Calu3 (cell line): ENCODE measurements at places on chromosomes 1 and 21. TPM values are rescaled to one million over a fixed set of nuclear protein-coding genes. Genes with fewer than 3 reads are reported as not detected.

DNA sequence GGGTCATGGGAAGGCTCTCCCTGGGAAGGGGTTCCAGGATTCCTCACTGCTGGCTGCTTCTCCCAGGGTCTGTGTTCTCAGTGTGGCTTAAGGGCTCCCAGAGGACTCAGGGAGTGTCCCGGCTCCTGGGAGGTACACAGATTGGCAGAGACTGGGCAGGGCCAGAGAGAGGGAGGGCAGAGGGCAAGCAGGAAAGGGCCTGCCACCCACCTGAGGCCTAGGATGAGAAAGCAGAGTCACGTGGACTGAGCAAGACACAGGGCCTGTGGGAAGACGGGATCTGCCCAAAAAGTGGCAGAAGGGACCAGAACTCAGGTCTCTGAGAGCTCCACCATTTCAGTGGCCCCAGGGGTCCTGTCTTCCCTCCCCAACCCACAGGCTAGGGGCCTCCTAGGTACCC, 871 bp downstream of the SLFNL1 start:
- no peaks in the 10 kb centered on the region for H3K27me3 ChIP-seq
- no peaks in the 10 kb centered on the region for H3K4me1 ChIP-seq
- H3K36me3 ChIP-seq, result peaks cover 63% of the 10 kb centered on the region
- DNase-seq, result no peak
- H3K27ac ChIP-seq, result no peak overlapping the region
- no peak overlapping the region for H3K4me3 ChIP-seq

DNA sequence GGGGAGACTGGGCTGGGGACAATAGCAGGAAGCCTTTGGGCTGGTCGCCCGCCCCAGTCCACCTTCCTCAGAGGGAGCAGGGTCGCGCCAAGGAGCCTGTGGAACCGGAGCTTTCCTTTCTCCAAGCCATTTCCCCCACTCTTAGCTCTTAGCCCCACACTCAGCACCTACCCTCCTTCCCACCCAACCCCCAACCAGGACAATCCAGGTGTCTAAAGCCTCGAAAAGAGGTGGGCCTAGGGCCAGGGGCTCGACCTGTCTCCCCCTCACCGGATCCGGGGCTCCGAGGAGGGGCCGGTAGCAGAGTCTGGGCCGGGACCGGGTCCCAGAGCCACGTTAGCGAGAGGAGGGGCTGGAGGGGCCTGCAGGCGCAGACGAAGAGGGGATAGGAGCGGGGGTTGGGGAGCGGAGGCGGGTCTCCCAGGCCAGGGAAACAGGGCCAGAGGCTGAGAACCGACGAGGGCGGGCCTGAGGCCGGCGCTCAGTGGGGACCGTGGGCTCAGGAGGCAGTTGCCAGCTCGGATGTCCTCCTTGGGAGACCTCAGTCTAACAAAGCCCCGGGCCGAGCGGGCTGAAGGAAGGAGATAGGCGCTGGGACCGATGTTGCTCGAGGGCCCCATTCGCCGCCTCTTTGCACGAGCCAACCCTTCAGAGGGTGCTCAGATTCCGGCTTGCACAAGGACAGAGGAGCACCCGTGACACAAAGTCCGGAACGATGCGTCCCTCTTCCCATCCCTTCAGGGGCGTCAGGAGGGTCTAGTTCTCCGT, 943 bp downstream of the SEMA6C start:
- no peak for DNase-seq
- peaks cover 25% of the 10 kb centered on the region for H3K27me3 ChIP-seq
- peaks cover 10% of the 10 kb centered on the region for H3K36me3 ChIP-seq
- peak overlapping the region; percentile 77 for H3K4me3 ChIP-seq
- no peak overlapping the region for H3K27ac ChIP-seq

DNA sequence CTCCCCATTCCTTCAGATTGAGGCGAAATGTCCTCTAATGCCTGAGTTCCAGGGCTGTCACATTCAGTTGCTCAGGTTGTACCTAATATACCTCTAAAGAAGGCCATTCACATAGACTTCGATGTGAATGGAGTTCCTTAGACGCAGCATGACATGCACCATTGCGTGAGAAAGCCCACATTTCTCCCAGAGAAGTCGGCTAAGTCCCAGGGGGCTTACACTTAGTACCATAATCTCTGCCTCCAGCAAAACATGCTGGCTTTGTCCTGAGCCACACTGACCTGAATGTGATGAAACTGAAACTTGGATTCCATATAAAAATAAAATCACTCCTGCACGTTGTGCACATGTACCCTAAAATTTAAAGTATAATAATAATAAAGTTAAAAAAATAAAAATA, 23.2 kb upstream of the SLC2A1 start:
- peaks cover 14% of the 10 kb centered on the region for H3K36me3 ChIP-seq
- no peaks in the 10 kb centered on the region for H3K27me3 ChIP-seq
- H3K27ac ChIP-seq, result peak overlapping the region; percentile 79
- H3K4me3 ChIP-seq, result no peak overlapping the region
- no peak for DNase-seq

DNA sequence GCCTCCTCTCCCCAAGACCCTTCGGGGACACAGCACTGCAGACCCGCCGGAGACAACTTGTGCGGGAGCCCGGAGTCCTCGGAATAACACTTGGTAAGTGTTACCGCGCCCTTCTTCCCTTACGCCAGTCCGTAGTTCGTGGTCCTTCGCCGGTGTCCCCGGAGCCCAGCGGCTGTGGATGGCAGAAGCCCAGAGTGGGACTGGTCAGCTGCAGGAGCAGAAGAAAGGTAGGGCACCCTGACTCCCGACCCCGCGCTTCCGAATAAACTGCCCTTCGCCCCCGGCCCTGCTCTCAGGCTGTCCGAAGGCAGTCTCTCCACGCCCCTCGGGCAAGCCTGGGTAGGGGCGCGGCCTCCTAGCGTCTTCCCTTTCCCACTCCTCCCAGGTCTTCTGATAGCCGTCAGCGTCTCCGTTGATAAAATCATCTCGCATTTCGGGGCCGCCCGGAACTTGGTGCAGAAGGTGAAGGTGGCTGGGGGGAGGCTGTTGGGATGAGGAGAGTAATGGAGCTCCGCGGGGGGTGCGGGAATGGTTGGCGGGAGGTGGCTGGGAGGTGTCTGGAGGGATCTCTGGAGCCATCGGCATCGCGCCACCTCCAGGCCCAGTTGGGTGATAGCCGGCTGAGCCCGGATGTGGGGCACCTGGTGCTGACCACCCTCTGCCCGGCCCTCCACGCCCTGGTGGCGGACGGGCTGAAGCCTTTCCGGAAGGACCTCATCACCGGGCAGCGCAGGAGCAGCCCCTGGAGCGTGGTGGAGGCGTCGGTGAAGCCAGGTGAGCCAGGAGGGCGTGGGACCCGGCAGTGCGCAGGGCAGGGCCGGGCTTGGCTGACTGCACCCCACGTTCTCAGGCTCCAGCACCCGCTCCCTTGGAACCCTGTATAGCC, 4.3 kb downstream of the RUSC1 start:
- no peaks in the 10 kb centered on the region for H3K27me3 ChIP-seq
- H3K4me1 ChIP-seq, result peaks cover 33% of the 10 kb centered on the region
- peak overlapping the region; percentile 60 for H3K27ac ChIP-seq
- peak overlapping the region; percentile 90 for H3K4me3 ChIP-seq
- H3K36me3 ChIP-seq, result peaks cover 90% of the 10 kb centered on the region

DNA sequence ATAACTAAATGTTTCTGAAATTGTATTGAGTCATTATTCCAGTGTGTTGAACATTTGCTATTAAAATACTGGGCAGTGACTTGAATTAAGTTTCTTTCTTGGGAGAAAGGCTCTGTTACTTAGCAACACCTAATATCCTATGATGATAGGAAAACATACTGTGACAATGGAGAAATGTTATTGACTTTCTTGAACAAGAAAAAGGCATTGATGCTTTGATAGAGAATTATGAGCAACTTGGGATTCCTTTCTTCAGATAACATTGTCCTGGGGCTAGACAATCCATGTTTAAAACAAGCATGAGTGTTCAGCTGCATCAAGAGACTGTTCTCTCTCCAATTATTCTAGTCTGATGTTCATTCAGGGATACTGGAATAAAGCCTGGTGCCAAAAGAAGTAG, 215.9 kb upstream of the L1TD1 start:
- H3K4me3 ChIP-seq, result no peak overlapping the region
- no peak for DNase-seq
- no peaks in the 10 kb centered on the region for H3K27me3 ChIP-seq
- no peaks in the 10 kb centered on the region for H3K36me3 ChIP-seq

- H3K4me3 ChIP-seq, result no peak overlapping the region
- H3K4me1 ChIP-seq, result no peaks in the 10 kb centered on the region
- H3K27me3 ChIP-seq, result no peaks in the 10 kb centered on the region
These were observed 61.7 kb downstream of the HMGB4 start for GRCh38 chr1:33925586-33925985.

DNA sequence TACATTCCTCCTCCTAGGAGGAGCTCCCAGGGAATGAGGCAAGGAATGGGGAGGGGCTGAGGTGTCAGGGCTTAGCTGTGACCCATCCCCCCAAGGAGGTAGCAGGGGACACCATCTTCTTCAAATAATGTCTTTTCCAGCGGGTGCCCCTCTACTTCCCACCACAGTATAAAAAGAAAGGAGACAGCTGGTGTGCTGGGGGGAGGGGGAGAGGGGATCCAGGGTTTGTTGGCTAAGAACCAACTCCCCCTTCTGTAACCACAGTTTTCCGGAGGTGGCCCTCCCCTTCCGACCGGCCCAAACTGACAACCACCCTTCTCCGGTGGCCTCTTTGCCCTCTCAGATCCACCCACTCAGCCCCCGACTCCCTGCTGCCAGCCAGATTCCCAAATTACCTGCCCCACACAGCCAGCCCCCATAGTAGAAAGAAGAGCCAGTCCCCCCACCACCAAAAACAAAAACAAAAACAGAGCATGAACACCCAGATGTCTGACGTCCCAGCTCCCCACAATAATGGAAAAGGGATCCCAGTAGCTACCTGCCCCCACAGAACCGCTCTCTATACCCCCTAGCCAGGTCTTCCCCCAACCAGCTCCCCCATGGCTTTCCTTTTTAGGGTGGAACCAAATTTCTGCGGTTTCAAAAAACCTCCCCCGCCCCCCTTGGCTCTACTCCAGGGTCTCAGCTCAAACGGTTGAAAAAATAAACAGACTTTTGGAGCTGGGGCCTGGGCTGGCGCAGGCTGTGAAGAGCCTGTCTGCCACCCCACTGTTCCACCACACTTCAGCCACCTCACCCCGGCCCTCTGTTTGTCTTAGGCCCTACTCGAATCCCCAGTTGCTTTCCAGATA, 2.1 kb downstream of the ARHGEF2 start:
- peak overlapping the region; percentile 73 for H3K27ac ChIP-seq
- H3K27me3 ChIP-seq, result no peaks in the 10 kb centered on the region
- H3K36me3 ChIP-seq, result peaks cover 84% of the 10 kb centered on the region
- H3K4me1 ChIP-seq, result peaks cover 78% of the 10 kb centered on the region
- peak; percentile 37 for DNase-seq

DNA sequence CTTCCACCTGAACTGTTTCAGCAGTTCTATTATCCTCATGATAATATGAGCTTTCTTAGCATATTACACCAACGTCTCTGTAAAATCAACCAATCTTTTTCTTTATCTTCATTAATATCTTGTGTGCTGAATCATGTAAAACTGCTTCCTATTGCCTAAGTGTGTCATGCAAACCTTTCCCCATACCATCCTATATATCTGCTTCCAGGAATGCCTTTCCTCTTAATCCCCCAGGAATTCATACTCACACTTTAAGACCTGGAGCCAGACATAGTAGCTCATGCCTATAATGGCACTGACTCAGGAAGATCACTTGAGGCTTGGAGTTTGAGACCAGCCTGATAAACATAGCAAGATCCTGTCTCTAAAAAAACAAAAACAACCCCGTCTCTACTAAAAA, 183.9 kb downstream of the NRIP1 start:
- no peaks in the 10 kb centered on the region for H3K27me3 ChIP-seq
- peak overlapping the region; percentile 93 for H3K27ac ChIP-seq
- H3K4me3 ChIP-seq, result no peak overlapping the region
- no peak for DNase-seq

DNA sequence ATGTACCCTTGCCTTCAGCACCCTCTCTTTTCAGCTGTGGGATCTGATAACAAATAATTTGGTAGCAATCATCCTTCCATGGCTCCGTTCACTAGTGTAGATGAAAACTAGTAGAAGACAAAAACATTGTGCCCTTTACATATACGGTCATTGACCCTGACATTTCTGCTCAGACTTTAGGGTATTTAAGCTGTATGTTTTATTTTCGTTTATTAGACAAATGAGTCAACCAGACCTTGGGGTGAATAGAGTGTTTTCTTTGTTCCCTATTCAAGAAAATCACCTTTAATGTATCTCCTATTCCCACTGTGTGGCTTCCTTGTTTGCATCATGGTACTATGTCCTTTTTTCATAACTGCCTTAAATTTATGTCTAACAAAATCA, 187.3 kb downstream of the VAV3 start:
- no peaks in the 10 kb centered on the region for H3K36me3 ChIP-seq
- no peak overlapping the region for H3K4me3 ChIP-seq
- H3K27ac ChIP-seq, result no peak overlapping the region

DNA sequence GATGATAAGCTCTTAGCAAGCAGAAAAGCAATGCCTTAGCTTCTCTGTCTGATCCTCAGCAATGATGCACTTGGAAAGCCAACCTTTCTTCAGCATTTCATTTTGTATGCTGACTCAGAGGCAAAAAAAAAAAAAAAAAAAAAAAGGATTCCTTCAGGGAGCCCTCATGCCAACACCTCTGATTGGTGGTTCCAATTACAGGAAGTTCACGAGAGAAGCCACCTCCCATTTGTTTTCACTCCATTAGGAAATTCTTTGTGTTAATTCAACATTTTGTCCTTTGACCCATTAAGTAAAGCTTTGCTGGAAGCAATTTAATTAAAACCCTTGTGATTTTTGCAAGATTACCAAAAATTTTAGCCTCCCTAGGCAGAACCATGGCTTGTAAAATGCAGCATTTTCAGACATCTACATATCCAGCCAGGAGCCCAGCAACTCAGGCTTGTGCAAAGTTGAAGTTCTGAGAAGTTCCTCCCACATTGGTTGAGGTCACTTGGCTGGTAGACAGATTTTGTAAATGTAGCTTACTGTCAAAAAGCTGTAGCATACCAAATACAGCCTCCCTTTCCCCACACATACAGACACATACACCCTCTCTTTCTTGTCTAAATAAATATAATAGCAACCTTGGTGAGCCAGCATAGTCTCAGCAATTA, 27.1 kb upstream of the VTCN1 start:
- no peak overlapping the region for H3K27ac ChIP-seq
- peaks cover 2% of the 10 kb centered on the region for H3K36me3 ChIP-seq
- DNase-seq, result peak; percentile 3
- no peaks in the 10 kb centered on the region for H3K27me3 ChIP-seq
- H3K4me3 ChIP-seq, result no peak overlapping the region
- H3K4me1 ChIP-seq, result peaks cover 15% of the 10 kb centered on the region

ASTN1 gene
- total RNA-seq, result not detected in 2 replicates

PTGFRN gene
- total RNA-seq, result 29.4 and 44.6 TPM in 2 replicates

CD164L2 gene
- not detected in 2 replicates for total RNA-seq

ADAM30 gene
- not detected in 2 replicates for total RNA-seq

PROK1 gene
- not detected in 2 replicates for total RNA-seq

CITED4 gene
- 81.2 and 85.2 TPM in 2 replicates for total RNA-seq
